ENCODE measurements at places on chromosomes 7 and 10. TPM values are rescaled to one million over a fixed set of nuclear protein-coding genes. Genes with fewer than 3 reads are reported as not detected.

Gene NPM3
- 35.2 TPM for total RNA-seq

Gene VOPP1
- 155 TPM for total RNA-seq

Gene SPAM1
- total RNA-seq, result not detected

Gene TUBB8
- not detected for total RNA-seq

Gene SMO
- not detected for total RNA-seq

Gene UTF1
- total RNA-seq, result not detected

Gene LIPK
- not detected for total RNA-seq

Gene TMEM176A
- not detected for total RNA-seq

Gene PLAU
- total RNA-seq, result 1.1 TPM

Gene MOGAT3
- total RNA-seq, result not detected

Gene CDHR1
- total RNA-seq, result 0.07 TPM

Gene DMBT1
- not detected for total RNA-seq

Gene HOXA9
- total RNA-seq, result not detected

Gene ZNF680
- 9.6 TPM for total RNA-seq

Gene MGMT
- 17.1 TPM for total RNA-seq

Gene ZNF438
- total RNA-seq, result 3.1 TPM

Gene COL13A1
- total RNA-seq, result not detected

Gene KCNIP2
- 3.4 TPM for total RNA-seq

Gene HOGA1
- total RNA-seq, result not detected

Gene ADGRA1
- not detected for total RNA-seq

Gene PTPRZ1
- not detected for total RNA-seq

Gene ZNF25
- 6.2 TPM for total RNA-seq

Gene PODXL
- 1.1 TPM for total RNA-seq

Gene TFEC
- total RNA-seq, result 0.17 TPM

Gene GPR15LG
- not detected for total RNA-seq

Gene OR2A12
- not detected for total RNA-seq

Gene TMEM130
- total RNA-seq, result not detected

Gene TBX20
- total RNA-seq, result 0.25 TPM

Gene SDK1
- 0.20 TPM for total RNA-seq

Gene CLDN3
- total RNA-seq, result not detected

Gene ZMIZ2
- total RNA-seq, result 234 TPM

Gene CUBN
- total RNA-seq, result 1.4 TPM

Gene TAS2R3
- total RNA-seq, result 0.88 TPM

Gene MCM10
- 55.5 TPM for total RNA-seq

Gene SPDYE6
- not detected for total RNA-seq

Gene GPR37
- not detected for total RNA-seq

Gene KIAA1549
- 0.32 TPM for total RNA-seq

Gene PAX4
- not detected for total RNA-seq

Gene TSPAN14
- total RNA-seq, result 178 TPM

Gene DNAJC30
- 8.3 TPM for total RNA-seq

Gene HECW1
- total RNA-seq, result not detected

Gene CRYGN
- total RNA-seq, result not detected

Gene PKD1L1
- 0.07 TPM for total RNA-seq

Gene TMEM72
- total RNA-seq, result not detected

Gene PRLHR
- not detected for total RNA-seq

Gene SPACDR
- 2.9 TPM for total RNA-seq

Measured in T-helper 1 cell treated with Interleukin-12 subunit alpha and Interleukin-12 subunit beta and Interleukin-4 antibody, amounts not matched to agents 30 ng/mL and 1 ng/mL, for 36 hours (primary cell).